ENCODE measurements at places on chromosomes 2 and 18.

GRCh38 chr2:68098291-68098797, 35.5 kb upstream of the C1D start:
- DNase-seq: no peak

DNA sequence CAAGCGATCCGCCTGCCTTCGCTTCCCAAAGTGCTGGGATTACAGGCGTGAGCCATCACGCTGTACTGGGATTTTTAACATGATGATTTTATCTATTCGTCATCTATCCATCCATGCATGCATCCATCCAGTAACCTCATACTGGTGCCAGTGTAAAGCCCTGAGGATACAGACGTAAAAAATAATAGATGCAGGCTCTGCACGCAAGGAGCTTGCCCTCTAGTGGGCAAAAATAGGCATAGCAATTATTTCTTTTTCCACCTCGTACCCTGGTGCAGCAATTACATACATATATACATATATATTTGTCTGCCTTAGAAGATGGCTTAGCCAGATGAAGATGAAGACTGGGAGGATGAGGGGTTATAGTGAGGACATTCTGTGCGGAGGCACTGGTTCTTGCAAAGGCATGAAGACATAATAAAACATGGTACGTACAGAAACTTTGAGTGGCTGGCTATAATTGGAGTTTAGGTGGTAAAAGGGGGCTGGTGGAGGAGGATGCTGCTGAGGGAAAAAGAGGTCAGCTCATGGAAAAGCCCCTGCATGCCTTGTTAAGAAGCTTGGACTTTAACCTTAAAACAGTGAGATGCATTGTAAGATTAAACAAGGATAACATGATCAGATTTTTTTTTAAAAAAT, 19.6 kb upstream of the RPIA start:
- no peak for DNase-seq

DNA sequence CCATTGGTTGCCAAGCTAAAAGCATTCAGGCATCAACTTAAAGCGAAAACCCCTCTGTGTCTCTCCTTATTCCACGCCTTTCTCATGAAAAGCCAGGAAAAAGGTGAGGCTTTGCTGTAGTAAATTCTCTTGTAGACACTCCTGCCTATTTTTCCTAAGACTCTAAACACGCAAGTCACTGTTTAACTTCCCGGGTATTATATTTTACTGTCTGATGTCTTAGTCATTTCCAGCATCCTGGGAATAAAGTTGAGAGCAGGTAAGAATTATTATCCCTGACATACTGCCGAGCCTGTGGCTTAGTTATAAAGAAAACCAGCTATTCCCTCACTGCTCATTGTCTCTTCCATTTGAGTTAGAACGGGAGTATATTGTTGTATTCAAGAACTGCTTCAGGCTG, 112.4 kb upstream of the GATA6 start:
- no peak for DNase-seq

GRCh38 chr2:218711550-218711929, 905 bp downstream of the TTLL4 start:
- no peak for DNase-seq

DNA sequence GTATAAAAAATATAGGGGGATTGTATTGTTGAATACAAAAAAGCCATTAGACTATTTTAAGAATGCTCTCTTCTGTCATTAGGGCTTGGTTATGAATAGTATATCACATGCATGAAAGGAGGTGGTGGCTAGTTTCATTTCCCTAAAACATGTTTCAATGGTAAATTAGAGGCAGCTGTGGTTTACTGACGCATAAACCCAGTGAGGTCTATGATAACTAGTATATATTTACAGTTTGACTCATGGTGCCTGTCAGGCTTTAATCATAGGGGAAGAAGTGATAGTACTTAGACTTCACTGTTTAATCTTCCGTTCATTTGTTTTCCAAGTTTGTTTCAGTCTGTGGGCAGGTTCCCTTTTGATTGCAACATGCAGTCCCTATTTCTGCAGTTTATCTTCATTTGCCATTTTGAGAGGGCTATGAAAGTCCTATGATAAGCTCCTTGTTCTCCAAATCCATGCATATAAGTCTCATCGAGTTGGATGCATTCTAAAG, 55.1 kb upstream of the MAP4K3 start:
- DNase-seq: no peak

DNA sequence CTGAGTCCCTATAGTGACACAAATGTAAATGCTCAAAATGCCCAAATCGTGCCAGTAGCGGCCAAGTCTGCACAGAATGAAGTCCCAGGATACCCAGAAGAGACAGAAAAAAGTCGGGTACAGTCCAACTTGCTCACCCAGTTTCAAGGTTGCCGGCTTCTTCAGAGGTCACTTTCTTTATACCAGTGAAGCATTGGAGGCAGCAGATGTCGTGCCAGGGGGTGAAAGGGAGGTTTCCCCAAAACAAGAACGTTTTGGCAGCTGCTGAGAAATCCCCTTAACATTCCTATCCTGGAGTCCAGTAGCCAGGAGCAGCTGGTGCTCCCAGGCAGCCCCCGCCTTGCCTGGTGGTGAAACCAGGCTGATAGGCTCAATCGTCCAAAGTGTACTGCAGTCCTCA, 58.1 kb upstream of the MCFD2 start:
- no peak for DNase-seq

- no peak for DNase-seq
Observed at GRCh38 chr18:23521271-23521670, 18.0 kb downstream of the RMC1 start.

Measured in left hindlimb (tissue), 1 donor.